ENCODE measurements at places on chromosomes 11 and 22.
A peak's percentile ranks its signal among the peaks of the same experiment; 100 is the strongest.

DNA sequence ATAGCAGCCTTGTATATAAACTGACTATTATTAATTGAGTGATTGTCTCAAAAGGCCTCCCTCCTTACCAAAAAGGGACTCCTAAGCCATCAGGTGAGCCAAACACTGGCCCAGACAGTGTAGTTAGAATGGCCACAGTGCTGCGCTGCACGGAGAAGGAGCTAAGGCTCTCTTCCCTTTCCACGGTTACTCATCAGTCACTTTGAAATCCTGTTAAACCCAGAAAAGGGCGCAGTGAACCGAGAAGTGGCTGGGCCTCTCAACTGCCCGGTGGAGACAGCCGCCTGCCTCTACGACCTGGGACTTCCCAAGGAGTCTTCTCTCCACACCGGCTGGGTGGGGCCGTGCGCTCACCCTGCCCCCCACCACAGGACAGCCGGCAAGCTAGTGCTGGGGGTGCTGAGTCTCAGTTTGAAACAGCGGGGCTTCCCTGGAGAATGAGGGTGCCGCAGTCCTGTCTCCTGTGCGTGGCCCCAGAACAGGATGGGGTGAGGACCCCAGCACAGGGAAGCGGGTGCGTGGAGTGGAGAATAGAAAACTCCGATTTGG, 1.3 kb downstream of the MYH9 start:
- DNase-seq: no peak

DNA sequence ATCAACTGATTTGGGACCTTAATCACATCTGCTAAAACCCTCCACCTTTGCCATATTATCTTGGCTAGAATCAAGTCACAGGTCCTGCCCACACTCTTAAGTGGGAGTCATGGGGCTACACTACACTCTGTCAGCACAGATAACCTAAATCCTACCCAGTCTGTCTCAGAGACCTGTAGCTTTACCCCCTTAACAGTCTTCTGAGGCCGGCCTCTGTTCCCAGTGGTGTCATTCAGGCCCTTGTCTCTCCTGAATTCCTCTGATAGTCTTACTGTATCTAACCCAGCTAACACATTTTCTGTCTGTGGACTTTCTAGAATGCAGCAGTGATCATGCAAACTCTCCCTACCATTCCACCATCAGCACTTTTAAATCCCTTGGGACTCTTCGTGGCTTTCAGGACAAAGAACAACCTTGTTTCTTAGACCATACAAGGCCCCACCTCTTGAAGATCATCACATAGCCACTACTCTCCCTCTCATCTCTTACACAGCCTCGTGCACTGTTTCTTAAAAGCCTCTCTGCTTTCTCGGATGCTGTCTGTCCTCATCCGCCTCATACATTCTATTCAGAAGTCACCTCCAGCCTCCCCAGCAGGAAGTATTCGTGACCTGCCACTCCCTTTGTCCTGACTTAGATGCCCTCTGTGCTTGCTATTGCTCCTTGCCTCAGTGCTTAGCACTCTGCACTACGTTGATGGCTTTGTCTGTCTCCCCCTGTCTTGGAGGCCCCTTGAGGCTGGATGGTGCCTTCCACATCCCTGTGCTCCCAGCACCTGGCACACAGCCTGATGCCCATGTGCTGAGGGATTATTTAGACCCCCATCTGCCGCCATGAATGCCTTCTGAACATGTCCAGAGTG, 57.9 kb downstream of the PANX1 start:
- peak; percentile 14 for DNase-seq

DNA sequence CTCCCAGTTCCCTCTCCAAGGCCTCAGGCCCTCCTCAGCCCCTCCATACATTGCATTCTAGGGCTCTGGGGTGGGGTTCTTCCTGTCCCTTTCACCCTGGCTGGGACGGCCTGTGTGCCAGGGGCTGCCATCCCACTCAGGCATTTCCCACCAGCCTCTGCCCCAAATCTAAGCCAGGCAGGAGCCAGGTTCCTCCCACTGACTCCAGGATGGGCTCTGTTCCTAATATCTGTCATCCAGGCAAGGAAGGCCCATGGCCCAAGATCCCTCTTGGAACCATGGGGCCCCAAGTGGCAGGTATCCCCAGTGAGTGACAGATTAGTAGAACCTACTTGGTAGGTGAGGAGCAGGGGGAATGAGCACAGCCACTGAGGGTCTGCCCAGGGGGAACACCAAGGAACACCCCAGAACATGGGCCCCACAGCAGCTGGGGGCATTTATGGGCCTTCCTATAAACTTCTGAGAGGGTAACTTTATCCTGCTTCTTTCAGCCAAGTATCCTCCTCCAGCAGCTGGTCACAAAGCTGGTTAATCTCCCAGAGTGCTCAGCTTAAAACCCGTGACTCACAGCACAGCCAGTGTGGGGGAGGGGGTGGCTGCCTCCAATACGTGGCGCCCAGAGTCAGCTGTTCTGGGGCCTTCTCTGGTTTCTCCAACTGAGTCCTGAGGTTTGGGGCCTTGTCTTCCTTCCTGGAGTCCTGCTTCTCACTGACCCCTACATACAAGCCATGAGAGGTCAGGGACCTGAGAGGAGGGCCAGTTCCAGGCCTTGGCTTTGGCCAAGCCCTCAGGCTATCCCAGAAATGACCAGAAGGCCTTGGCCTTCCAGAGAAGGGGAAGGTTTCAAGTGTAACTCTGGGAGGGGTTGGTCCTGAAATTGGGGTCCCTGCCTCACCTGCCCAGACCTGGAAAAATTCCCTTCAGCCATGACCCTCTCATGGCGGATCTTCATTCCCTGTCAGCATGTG, 19.9 kb upstream of the MYOD1 start:
- DNase-seq: no peak

DNA sequence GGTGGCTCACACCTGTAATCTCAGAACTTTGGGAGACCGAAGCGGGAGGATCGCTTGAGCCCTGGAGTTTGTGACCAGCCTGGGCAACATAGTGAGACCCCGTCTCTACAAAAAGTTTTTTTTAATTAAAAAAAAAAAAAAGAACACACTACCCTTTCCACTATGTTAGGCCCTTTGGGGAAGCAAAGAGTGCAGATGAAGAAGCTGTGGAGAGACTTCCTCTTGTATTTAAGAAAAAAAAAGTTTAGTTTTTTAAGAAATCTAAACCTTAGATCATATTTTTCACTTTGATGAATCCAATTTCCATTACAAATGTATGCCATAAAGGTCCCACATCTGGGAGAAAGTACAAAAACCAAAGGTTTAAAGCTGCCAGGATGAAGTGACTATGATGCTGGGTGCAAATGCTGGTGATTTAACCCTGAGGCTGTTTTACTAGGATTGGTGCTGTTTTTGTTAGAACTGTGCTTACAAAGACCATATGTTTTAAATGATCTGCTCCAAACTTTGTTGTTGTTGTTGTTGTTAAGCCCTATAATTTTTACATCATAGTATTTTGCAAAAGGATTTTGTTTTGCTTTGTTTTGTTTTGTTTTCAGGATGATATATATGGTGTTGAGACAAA, 28.9 kb upstream of the ACER3 start:
- no peak for DNase-seq

- DNase-seq: no peak
Observed at GRCh38 chr11:126781942-126782341, 218.6 kb downstream of the KIRREL3 start.

DNA sequence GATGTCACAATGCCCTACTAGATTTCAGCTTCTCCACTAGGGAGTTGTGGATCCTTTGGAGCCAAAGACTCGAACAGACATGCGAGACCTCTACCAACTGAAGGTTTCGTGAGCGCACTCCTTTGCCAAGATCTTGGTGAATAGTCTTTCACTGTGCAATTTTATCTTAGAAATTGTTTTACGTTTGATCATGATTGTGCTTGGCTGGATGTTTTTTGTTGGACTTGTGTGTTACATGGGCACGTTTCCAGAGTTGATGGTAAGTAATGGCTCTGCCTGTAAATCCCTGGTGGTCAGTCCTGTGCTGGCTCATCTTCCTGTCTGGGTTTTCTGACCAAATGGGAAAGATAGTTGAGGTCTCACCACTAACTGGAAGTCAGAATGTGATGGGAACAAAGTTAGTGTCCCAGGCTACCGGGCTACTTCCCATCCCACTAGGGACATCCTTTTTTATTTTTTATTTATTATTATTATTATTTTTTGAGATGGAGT, at the start of gene MISFA:
Gene MISFA (plus strand): TSS at position 51 of the 492 bp plus-strand sequence. CDS start 140 bp downstream, at position 191.
- no peak for DNase-seq

DNA sequence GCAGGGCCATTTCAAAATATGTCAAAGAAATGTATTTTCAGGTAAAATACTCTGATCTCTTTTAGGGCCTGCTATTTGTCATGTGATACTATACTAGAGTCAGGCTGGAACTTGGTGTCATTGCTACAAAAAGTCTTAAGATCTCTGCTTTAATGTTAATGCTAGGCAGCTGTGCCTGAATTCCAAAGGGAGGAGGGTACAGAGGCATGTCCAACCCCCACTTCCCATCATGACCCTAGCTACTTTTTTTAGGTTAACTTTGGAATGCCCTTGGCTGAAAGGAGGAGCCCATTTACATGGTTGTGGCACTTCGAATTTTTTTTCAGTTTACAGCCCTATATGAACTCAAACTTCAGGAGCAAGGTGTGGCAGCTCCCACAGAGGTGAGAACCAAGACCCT, 58.1 kb downstream of the OSBP2 start:
- DNase-seq: no peak

DNA sequence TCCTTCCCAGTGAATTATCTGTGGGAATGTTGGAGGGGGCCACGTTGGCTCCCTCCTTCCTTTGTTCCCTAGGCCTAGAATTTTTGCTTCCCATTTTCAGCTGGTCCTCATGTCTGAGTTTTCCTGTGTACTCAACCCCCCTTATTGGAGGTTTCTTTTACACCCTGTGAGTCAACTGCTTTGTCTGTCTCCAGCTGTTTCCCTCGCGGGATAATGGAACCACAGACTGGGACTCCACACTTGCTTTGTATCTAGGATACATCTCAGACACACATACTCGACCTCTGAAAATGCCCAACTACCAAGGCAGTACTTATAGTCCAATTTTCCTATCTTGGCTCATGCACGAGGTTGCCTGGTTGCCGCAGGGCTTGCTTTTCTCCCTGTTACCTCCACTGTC, 352.7 kb upstream of the MPPED2 start:
- DNase-seq: no peak

DNA sequence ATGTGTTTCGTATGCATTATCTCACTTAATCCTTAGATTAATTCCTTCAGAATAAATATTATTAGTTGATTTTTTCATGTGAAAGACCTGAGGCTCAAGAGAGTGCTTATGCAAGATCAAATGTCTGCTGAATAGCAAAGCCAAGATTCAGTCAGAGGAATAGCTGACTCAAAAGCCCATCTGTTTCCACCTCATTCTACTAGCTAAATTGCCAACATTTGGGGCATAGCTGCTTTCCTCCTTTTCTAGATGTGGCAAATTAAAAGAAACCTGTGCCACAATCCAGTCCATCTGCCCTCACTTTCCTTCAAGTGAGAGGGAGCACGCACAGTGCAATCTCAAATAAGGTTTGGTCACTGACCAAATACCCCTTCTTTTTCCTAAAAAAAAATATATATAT, 121.1 kb downstream of the PAX6 start:
- no peak for DNase-seq

DNA sequence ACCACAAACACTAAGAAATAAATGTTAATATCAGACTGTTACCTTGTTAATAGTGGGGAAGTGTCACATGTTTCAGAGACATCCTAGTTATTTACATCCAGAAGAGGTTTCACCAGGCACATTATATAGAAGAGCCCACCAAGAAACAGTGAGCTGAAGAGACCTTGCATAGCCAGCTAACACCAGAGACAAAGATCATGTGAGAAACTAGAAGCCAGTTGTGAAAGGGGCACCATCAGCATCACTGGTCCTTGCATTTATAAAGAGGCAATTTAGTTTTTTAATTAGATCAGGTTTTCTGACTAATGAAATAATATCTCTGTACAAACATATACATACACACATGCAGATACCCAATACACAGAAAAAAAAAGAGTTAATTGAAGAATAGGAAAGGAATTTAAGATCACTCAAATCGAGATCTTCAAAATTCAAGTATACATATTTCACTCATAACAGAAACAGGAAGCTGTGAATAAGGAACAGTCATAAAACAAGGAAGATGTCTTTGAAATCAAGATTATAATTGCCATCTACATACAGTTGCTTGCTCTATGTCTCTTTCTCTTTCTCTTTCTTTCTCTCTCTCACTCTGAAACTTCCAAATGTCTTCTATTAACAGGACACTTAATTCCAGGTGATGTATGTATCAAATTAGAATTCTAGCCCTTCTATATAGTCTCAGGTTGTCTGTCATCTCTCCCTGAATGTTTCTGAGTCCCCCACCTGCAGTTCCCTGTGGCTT, 348.7 kb downstream of the ETS1 start:
- no peak for DNase-seq

DNA sequence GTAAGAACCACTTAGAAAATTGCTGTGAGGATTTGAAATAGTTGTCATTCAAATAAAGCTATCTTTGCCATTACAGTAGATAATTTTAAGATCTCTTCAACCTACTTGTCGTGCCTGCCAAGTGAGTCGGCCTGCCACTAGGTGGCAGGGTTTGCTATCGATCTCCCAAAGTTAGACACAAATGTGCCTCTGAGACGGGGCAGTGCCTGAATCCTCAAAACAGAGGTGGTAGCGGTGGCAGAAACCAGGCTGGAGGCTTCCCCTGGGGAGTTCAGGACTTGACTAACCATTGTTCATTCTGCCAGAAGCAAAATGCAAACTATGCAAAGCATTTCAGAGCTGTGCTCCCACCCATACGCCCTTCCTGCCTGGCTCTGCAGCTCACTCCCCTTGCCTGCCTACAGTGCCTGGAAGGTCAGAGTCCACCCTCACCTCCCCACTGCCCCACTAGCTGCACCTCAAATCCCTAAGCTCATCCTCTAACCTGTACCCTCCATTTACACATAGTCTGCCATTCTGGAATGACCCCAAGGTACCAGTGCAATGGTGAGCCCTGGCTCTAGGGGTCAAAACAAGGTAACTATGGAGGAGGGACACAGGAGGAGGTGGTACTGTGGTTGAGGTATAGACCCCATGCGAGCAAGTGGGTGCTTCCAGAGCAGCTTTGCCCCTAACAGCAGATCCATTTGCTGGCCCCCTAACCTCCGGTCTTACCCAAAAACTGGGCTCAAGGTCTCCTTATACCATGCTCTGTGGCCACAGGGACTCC, 82.1 kb downstream of the C11orf58 start:
- DNase-seq: peak; percentile 99

DNA sequence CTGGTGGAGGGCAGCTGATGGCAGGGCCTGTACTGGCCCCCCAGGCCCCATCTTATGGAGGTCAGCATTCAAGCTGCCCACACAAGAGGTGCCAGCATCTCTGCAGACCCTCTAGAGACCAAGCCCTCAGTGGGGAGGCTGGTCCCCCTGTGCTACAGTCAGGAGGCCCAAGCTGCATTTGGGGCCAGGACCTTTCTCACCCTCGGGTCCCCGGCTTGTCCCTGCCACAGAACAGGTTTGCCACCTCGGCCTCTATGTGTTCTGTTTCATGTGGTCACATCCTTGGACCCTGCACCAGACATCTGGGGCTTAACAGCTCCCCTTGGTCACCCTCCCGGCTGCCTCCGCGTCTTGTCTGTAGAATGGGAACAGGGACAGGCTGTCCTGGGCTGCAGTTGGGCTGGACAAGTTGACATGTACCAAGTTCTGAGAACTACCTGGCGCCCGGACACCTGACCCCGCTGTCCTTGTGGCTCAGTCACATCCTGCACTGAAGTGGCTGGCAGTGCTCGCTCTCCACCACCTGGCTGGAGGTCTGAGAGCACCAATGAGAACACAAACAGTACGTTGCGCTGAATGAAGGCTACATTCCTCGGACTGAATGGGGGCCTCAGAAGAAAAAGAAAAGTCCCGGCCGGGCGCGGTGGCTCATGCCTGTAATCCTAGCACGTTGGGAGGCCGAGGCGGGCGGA, 2.7 kb upstream of the PLXNB2 start:
- DNase-seq: no peak

Measured in NCI-H526 (cell line).